ENCODE measurements at places on chromosomes 7 and 10.

DNA sequence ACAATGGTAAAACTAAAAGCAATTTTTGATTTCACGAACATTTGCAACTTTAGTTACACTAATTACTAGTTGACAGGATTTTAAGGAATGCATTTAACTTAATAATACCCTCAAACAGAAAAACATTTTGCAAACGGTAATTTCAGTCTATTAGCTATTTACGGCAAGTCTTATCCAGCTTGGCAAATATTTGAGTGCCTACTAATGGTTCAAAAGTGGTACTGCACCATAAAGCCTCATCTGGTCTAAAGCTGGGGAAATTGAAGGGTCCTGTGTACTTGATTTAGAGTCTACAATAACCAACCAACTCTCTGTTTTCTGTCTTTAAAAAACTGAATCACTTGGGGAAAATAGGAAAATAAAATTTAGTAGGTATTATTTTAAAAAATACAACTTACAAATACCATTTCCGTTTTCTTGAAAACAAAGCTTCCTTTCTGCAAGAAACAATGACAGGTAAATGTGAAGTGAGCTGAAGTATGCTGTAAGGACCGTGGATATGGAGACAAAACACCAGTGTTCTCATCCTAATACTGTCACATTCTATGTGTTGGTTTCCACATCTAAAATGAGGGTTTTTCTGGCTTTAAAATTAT, 142.3 kb downstream of the VPS50 start:
- DNase-seq = peak; percentile 7

- no peak for DNase-seq
Measured at GRCh38 chr7:114789871-114790311, 132.0 kb upstream of the MDFIC start.

- no peak for DNase-seq
Measured at GRCh38 chr7:121109145-121109544, 120.6 kb downstream of the CPED1 start.

DNA sequence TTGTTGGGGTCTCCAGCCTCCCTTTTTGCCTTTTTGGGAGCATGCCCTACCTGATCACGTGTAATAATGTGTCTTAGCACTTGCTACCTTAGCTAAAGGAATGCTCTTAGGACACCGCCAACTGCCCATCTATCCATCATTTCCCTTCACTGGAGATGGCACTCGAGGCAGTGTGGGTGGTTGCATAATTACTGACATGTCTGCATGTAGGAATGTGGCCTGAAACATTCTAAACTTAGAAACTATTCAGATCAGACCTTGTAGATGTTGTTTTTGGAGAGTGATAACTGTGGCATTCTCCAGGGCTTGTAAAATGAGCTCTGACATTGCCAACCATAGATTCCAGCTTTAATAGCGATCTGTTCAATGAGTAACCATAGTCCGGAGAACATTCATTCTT, 365.8 kb downstream of the BBS9 start:
- no peak for DNase-seq

DNA sequence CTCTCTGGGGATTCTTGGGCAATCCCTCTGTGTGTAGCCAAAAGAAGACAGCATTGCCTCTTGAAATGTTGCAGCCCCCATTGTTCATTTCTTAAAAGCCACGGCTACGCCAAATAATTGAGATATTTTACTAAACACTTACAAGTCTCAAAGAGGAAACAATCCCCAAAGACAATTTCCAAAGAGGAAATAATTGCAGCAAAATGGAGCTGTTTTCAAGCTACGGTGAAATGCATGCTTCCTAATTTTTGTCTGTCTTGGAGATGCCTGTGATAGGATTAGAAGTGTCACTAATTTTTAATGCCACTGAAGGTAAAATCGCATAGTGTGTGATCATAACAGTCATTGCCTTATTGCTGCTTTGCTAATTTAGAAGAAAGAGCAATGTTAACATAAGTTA, 72.9 kb upstream of the NAMPT start:
- DNase-seq = no peak

- DNase-seq = no peak
Measured at GRCh38 chr10:72612203-72612826, 13.6 kb downstream of the MICU1 start.

DNA sequence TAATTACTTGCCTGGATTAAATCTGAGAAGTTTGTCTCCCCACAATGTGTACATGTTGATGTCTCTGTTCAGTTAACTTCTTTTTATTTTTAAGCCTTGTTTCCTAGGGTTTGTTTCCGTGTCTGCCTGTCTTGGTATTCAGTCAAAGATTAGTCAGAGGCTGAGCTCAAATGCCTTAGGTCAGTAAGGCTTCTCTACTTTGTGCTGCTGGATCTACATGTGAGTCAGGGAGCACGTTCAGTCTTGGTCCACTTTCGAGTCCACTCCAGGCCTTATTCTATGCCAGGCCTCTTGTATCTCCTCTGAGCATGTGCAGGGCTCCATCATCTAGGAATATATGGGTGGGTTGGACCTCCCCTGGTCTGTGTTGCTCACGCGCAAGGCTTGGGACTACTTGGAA, 93.3 kb upstream of the FZD8 start:
- no peak for DNase-seq

DNA sequence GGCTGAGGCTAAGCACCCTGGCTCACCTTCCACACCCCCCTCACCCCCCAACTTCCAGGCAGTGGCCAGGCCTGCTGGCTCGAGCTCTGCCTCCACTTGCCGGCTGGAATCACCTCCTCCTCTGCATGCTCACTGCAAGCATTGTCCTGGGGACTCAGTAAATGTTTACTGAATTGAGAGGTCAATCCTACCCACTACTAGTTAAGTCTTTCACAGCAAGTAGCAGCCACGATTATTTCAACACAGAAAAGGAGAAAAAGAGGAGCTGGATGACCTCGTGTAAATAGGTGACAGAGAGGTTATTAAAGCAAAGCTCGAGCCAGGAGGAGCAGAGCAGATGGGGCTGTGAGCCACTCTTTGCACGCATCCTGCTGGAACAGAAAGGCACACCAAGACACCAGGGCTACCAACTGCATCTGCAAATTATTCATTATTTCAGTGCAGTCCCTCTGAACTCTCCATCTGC, 32.1 kb downstream of the HIPK2 start:
- DNase-seq = no peak

DNA sequence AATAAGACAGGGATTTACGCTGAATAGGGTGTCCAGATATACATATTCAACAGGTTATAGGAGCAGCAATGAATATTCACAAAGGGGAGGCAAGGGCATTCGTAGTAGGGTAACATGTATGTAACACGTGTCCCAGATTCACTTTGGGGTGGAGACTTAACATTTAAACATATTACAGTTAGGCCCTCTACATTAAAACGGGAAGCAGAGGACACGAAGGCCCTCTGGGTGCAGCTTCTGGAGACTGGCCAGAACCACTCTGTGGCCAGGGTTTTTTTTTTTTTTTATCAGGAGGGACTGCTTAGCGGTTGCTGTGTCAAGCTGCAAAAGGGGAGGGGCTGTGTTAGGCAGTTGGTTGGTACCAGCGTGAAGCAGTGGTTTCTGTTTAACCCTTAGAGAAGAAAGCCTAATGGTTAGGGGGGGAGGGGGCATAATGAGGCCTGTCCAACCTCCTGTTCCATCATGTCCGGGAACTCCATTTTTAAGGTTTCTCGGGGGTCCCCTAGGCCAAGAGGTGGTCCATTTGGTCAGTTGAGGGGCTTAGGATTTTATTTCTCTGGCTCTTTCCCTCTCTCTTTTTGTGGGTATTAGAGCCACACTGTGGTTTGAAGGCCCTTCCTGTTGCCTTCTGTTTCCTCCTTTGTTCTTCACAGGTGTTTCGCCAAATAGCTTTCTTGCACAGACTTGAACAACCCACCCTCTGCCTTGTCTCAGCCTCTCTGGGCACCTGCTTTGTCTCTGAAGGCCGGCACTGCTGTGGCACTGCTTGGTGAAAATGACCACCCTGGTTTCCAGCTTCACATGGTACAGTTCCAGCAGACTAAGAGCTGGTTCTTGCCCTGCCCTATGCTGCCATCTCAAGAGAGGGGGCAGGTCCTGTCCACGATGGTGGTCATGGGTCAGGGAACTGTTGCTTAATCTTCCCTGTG, 26.4 kb downstream of the PRF1 start:
- no peak for DNase-seq

GRCh38 chr7:46322937-46323336, 401.9 kb upstream of the IGFBP3 start:
- DNase-seq = no peak

GRCh38 chr10:71501402-71501801, 104.7 kb downstream of the CDH23 start:
- no peak for DNase-seq

- no peak for DNase-seq
Measured at GRCh38 chr10:34104829-34105572, 710.1 kb downstream of the PARD3 start.

DNA sequence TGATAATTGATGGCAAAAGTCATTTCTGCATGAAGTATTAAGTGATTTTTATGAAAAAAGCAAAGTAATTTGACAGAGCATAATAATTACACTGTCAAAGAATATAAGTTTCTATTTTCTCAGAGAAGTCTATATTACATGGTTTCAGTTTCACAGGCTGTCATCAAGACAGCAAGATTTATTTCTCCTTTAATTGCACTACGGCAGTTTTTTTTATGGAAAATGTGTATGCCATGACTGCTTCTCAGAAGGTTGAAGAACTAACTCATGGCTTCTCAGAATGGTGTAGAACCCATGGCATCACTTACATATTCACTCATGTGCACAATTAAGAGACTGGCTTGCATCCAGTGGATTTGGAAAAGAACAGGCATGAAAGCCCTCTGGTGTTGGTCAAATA, 870.3 kb upstream of the SORCS1 start:
- DNase-seq = no peak

DNA sequence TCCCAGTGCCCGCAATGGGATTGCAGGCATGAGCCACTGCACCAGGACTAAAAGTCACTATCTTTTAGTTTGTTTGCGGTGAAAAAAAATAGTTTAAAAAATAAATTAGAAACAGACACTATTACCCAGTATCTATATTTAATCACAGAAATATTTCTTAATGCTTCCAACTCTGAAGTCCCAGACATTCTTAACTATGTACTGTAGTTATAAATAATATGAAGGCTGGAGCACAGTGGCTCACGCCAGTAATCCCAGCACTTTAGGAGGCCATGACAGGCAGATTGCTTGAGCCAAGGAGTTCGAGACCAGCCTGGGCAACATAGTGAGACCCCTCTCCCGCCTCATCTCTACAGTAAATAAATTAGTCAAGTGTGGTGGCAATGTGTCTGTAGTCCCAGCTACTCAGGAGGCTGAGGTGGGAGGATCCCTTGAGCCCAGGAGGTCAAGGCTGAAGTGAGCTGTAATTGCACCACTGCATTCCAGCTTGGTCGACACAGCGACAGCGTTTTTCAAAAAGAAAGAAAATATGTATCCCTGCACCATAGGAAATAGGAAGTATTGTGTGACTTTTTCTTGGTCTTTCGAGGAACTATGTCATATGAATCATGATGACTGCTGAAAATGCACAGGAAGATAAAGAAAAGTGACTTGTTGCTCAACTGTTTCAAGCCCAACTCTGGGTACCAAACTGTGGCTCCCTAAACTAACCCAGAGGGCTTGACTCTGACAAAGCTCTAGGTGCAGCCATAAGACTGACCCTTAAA, 74.9 kb upstream of the STEAP1B start:
- DNase-seq = no peak

DNA sequence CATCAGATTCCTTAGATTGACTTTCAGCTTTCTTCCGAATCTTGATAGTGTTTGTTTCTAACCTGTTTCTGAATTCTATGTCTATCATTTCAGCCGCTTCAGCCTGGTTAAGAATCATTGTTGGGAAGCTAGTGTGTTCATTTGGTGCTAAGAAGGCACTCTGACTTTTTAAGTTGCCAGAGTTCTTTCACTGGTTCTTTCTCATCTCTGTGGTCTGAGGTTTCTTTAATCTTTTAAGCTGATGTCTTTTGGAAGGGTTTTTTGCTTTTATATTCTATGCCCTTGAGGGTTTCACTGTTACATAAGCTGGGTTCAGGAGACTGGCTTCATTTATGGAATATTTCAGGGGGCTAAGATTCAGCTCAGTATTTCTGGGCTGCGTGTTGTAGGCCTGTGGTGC, 104.5 kb upstream of the PRSS58 start:
- no peak for DNase-seq

DNA sequence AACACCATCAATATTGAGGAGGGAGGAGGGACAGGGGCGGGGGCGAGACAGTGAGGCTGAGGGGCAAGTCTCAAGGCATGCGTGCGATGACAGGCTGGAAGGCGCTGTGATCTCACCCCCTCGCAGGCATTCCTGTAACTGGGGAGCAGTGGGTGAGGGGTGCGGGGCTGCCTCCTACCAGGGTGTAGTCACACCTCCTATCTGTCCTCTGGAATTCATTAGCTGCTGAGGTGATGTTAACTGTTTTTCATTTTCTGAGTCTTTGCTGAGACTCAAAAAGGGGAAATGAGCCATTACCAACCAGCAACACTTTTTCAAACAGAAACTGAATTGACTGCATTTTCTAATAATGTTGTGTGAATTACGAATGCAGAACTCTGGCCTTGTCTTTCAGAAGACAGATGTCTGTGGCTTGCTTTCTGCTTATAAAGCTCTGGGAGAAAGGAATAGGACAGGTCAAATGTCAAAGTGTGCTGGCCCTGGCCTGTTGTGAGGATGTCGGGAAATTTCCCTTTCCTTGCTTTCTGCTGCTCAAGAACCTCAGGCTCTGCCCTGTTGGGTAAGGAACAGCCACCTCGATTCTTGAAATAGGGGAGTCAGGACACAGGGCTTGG, 23.7 kb upstream of the CDH23 start:
- peak; percentile 79 for DNase-seq

GRCh38 chr7:1403638-1404459, 55.4 kb downstream of the MICALL2 start:
- DNase-seq = no peak

- no peak for DNase-seq
Measured at GRCh38 chr10:35765066-35765527, 123.0 kb upstream of the FZD8 start.

- no peak for DNase-seq
Measured at GRCh38 chr10:128814782-128815181, 652.3 kb upstream of the MGMT start.

DNA sequence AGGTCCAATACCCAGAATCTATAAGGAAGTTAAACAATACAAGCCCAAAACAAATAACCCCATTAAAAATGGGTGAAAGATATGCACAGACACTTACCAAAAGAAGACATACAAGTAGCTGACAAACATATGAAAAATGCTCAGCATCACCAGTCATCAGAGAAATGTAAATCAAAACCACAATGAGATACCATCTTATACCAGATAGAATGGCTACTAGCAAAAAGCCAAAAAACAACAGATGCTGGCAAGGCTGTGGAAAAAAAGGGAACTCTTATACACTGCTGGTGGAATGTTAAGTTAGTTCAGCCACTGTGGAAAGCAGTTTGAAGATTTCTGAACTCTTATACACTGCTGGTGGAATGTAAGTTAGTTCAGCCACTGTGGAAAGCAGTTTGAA, 331.1 kb downstream of the KIF20B start:
- no peak for DNase-seq

DNA sequence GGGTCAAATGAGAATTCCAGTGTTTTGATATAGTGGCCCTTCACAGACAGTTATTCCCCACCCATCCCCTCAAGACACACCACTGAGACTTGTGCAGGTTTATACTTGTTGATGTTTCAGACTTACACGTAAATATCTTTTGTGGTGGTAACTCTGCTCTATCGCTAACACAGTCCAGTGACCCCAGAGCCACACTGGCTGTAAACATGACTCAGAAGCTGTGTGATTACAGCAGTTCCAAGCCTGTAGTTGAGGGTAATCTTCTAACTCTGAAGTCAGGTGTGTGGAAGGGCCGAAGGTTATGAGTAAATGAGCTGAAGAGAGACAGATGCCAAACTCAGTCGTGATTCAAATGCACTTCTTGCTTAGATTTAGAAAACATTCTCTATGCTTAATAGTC, 19.4 kb downstream of the NOBOX start:
- no peak for DNase-seq

Measured in GM13976 (cell line).